IMR-90 (cell line): ENCODE measurements at places on chromosomes 16 and 17. TPM values are rescaled to one million over a fixed set of nuclear protein-coding genes. Genes with fewer than 3 reads are reported as not detected.

DNA sequence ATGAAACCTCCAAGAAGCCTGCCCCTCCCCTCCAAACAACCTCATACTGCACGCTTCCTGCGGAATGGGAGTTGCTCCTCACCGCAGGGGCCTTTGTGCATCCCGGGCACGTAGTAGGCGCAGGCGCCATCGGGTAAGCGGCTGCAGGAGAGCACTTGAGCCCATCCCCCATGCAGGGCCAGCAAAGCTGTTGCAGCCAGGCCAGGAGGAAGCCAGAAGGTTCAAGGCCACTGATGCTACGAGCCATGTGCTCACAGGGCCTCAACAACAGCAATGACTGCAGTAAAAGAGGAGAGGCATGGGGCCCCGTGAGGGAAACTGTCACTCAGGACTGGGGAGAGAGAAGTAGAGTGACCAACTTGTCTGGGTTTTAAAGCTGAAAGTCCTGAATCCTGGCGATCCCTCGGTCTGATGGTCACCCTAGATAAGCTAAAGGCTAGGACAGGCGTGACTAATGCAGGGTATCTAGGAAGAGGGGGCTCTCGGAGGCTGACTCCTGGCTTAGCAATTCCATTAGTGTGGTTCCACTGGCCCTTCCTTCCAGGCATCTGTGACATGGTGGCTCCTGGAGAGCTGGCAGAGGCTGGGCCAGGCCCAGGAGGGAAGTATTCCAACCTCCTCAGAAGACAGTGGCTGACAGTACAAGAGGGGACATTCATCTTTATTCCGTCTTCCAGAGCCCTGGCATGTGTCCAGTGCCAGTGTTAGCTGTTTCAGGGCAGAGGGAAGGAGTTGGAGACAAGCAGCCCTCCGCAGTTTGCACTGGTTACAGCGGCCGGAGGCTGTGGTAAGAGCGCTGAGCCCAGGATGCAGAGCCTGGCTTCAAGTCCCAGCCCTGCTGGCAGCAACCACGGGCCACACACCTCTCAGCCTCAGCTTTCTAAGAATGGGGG lies 20.8 kb downstream of the GOSR2 start:
- peaks cover 16% of the 10 kb centered on the region for H3K36me3 ChIP-seq
- peaks cover 10% of the 10 kb centered on the region for H3K4me1 ChIP-seq
- no peaks in the 10 kb centered on the region for H3K27me3 ChIP-seq
- H3K27ac ChIP-seq = no peak overlapping the region

- no peaks in the 10 kb centered on the region for H3K4me1 ChIP-seq
- no peak overlapping the region for H3K27ac ChIP-seq
- peaks cover 6% of the 10 kb centered on the region; the same call in 1 of the 2 replicates for H3K27me3 ChIP-seq
- DNase-seq = no peak
- H3K4me3 ChIP-seq = no peak overlapping the region
- no peaks in the 10 kb centered on the region for H3K36me3 ChIP-seq
Measured at GRCh38 chr17:73394512-73395450, 83.0 kb upstream of the CDC42EP4 start.

DNA sequence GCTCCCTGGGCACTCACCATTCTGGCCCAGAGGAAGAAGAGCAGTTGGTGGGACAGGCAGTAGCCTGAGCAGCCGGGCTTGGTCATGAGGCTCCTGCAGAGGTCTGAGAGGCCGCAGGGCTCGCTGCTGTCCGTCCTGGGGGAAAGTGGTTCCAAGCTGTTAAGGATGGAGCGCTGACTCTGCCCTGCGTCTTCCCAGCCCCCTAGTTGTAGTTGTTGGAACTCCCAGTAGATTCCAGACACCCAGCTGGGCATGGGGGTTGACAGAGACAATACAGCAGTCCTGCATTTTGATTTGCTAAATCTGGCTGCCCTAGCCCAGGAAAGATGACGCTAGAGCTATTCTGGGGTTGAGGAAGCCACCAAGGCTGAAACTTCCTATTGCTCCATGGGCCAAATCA lies 7.3 kb downstream of the C16orf89 start:
- peaks cover 7% of the 10 kb centered on the region; the same call in 1 of the 2 replicates for H3K27me3 ChIP-seq
- no peak overlapping the region for H3K27ac ChIP-seq
- H3K4me3 ChIP-seq = no peak overlapping the region
- H3K4me1 ChIP-seq = no peaks in the 10 kb centered on the region
- no peak for DNase-seq

DNA sequence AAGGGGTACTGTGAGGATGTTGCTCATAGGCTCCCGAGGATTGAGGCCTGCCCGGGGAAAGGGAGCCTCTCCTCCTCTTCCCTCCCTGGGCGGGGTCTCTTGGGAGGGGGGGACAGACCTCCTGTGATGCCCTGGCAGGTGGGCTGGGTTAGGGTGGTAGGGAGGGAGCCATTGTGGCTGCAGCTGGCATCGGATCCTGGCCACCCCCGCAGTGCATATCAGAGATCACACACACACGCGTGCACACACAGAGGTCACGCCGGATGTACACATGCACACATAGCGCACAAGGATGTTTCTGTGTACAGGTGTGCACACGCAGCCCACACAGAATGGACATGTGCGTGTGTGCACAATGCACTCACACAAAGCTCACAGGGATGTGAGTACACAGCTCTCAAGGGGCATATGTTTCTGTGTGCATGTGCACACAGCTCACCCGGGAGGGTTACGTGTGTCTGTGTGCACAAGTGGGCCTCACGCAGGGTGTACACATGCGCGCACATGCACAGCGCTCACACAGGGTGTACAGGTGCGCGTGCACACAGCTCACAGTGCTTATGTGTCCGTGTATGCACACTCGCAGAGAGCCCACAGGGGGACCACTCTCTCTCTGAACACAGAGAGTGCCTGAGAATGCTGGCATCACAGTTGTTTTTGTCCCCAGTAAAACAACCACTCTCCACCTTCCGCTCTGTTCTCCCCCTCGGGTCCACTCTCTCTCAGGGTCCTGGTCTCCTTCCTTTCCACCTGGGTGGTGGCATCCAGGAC lies 2.4 kb downstream of the GJD3 start:
- H3K27me3 ChIP-seq = no peaks in the 10 kb centered on the region
- no peak overlapping the region for H3K27ac ChIP-seq
- DNase-seq = no peak

The UMOD gene
- total RNA-seq = not detected in 2 replicates

DNA sequence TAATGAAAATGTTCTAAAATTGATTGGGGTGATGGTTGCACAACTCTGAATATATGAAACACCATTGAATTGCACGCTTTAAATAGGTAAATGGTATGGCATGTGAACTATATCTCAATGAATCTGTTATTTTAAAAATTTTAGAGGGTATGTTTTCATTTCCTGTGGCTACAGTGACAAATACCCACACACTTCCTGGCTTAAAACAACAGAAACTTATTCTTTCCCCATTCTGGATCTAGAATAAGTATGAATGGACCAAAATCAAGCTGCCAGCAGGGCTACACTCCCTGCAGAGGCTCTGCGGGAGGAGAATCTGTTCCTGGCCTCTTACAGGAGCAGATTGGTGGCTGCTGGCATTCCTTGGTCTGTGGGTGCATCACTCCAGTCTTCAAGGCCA lies 11.3 kb upstream of the PECAM1 start:
- no peaks in the 10 kb centered on the region for H3K4me1 ChIP-seq
- no peaks in the 10 kb centered on the region; the same call in 1 of the 2 replicates for H3K27me3 ChIP-seq
- DNase-seq = no peak
- no peaks in the 10 kb centered on the region for H3K36me3 ChIP-seq
- no peak overlapping the region for H3K27ac ChIP-seq

DNA sequence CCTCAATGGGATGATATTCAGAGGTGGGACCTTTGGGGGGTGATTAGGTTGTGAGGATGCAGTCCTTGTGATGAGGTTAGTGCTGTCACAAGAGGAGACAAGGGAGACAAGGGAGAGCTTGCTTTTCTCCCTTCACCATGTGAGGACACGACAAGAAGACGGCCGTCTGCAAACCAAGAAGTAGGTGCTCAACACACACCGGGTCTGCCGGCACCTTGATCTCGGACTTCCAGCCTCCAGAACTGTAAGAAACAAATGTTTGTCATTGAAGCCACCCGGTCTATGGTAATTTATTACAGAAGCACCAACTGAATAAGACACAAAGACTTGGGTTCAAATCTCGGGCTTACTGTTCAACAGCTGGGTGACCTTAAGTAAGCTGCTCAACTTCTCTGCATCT lies 64.9 kb downstream of the MPHOSPH6 start:
- no peaks in the 10 kb centered on the region; the same call in none of the 2 replicates for H3K27me3 ChIP-seq
- H3K27ac ChIP-seq = no peak overlapping the region
- no peaks in the 10 kb centered on the region for H3K36me3 ChIP-seq

DNA sequence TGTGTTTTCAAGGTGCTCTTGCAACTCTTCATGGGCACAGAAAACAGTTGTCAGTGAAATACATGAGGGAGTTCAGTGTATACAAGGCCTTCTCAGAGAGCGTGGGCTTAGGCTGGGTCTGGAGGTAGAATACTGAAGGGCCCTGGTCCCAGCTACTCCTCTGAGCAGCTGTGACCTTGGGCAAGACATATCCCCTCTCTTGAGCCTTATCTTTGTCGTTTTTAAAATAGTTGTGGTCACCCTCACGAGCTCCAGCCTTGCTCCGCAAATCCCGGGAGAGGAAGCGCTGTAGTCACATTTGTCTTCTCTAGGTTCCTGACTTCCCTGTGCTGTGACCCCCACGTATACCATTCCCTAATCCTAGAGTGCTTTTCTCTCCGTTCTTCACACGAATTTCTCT lies 3.6 kb downstream of the ZNRF1 start:
- no peak for DNase-seq
- H3K36me3 ChIP-seq = peaks cover 4% of the 10 kb centered on the region; the same call in 1 of the 2 replicates
- peaks cover 10% of the 10 kb centered on the region for H3K4me1 ChIP-seq
- H3K27me3 ChIP-seq = no peaks in the 10 kb centered on the region
- no peak overlapping the region for H3K27ac ChIP-seq

GRCh38 chr17:44793885-44794842 lies 35.4 kb downstream of the ADAM11 start:
- DNase-seq = no peak
- H3K36me3 ChIP-seq = peaks cover 5% of the 10 kb centered on the region
- no peaks in the 10 kb centered on the region for H3K27me3 ChIP-seq
- no peak overlapping the region for H3K4me3 ChIP-seq
- H3K4me1 ChIP-seq = peaks cover 26% of the 10 kb centered on the region

- 0 out of 2 replicates have a peak, but pooled peaks cover 1% of the 10 kb centered on the region for H3K27me3 ChIP-seq
- peaks cover 3% of the 10 kb centered on the region for H3K4me1 ChIP-seq
- no peak overlapping the region for H3K27ac ChIP-seq
- no peak overlapping the region for H3K4me3 ChIP-seq
- no peaks in the 10 kb centered on the region for H3K36me3 ChIP-seq
- DNase-seq = peak; percentile 15
Measured at GRCh38 chr16:80940069-80940856, 66.4 kb downstream of the CMC2 start.

DNA sequence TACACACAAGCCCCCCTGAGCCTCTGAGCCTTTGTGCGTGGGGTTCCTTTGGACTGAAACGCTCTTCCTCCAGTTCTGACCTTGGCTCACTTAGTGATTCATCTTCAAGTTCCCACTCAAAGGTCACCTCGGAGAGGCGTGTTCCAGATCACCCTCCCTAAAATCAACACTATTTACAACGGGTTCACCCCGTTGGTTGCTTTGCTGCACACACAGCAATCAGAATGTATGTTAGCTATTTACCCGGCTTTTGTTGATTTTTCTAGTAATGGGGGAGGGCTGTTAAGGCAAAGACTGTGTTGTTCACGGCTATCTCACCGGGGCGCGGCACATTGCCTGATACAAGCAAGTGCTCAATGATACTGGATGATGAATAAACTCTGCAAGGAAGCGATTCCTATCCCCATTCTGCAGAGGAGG lies 977 bp downstream of the NAGPA start:
- H3K4me3 ChIP-seq = peak overlapping the region; percentile 86
- DNase-seq = no peak
- H3K27ac ChIP-seq = no peak overlapping the region
- 0 out of 2 replicates have a peak, but pooled peaks cover 1% of the 10 kb centered on the region for H3K36me3 ChIP-seq
- peaks cover 3% of the 10 kb centered on the region; the same call in 1 of the 2 replicates for H3K4me1 ChIP-seq

DNA sequence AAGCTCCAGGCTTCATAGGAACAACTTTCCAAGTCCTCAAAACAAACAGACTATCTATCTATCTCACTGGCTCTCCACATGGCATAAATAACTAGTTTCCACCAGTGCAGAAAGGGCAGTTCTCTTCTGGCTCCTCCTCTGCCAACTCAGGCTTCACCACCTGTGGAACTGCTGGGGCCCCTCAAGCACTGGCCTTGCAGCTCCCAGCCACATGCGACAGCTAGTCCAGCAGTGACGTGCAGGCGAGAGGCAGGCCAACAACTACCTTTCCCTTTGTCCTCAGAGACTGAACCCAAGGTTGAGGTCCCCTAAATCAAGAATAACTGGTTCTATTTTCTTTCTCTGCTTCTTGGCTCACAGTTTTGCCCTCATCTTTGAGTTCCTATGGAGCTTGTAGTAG lies 137.6 kb downstream of the AATF start:
- no peaks in the 10 kb centered on the region for H3K27me3 ChIP-seq
- DNase-seq = no peak
- H3K4me1 ChIP-seq = no peaks in the 10 kb centered on the region
- H3K36me3 ChIP-seq = peaks cover 18% of the 10 kb centered on the region

The SENP3 gene
- 72.8 and 120 TPM in 2 replicates for total RNA-seq

DNA sequence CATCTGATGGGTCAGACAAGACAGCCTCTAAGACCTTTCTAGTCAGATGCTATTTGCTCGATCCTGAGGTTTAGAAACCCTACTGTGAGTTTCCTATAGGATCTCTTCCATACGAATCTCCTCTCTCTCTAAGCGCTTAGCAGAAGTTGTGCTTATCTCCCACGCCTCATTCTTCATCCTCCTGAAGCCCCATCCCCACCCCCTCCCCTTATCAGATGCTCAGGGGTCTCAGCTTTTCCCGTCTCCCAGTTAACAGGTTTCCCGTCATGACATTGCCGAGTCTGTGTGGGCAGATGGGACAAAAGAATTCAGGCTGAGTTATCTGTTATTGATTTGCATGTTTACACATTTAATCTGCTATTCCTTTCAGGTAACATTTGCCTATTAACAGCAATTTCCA lies 99.0 kb upstream of the PIRT start:
- no peaks in the 10 kb centered on the region for H3K4me1 ChIP-seq
- no peak overlapping the region for H3K4me3 ChIP-seq
- no peaks in the 10 kb centered on the region for H3K27me3 ChIP-seq
- H3K27ac ChIP-seq = no peak overlapping the region
- no peak for DNase-seq
- H3K36me3 ChIP-seq = no peaks in the 10 kb centered on the region

- H3K27ac ChIP-seq = no peak overlapping the region
- H3K4me1 ChIP-seq = no peaks in the 10 kb centered on the region
- peaks cover 2% of the 10 kb centered on the region; the same call in 1 of the 2 replicates for H3K36me3 ChIP-seq
- no peaks in the 10 kb centered on the region for H3K27me3 ChIP-seq
Measured at GRCh38 chr17:81720267-81721071, 8.4 kb downstream of the SLC25A10 start.

The CDC27 gene
- 170 and 190 TPM in 2 replicates for total RNA-seq
